Activated naive CD4-positive, alpha-beta T cell (primary cell): ENCODE measurements at places on chromosomes 6 and 20.
A peak's percentile ranks its signal among the peaks of the same experiment; 100 is the strongest.

- DNase-seq: no peak
Measured at GRCh38 chr20:23362392-23363256, 642 bp downstream of the GZF1 start.

- DNase-seq: no peak
Measured at GRCh38 chr6:109292983-109293586, 89.2 kb downstream of the CD164 start.

- DNase-seq: no peak
Measured at GRCh38 chr6:21764989-21765388, 171.4 kb downstream of the SOX4 start.

GRCh38 chr20:4956200-4956810 is 45.0 kb downstream of the SLC23A2 start:
- no peak for DNase-seq

DNA sequence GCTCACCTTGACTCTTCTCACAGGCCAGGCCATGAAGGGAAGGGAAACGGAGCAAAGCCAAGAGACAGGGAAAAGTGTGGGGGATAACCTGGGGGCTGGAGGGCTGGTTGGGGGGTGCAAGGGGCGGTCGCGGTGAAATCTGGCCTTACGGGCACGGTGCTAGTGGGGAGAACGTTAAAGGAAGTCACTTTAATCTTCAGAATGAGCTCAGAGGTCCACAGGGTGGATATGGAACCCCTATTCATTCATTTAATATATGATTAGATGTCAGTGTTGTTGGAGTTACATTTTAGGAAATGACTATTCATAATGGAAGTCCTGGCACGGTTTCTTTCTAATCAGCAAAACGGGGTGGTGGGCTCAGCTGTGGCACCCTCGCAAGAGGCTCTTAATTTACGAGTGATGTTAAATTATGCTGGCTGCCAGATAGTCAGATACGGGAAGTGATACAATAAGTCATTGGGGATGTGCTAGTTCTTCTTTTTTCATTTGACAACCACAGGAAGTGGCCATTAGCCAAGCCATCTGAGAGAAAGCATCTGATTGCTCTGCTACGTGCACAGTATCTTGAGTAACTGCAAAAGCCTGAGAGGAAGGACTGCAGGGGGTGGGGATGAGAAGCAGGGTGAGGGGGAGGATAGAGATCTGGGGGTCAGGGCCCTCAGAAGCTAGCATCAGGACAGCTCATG is 253.0 kb downstream of the QKI start:
- DNase-seq: no peak

- no peak for DNase-seq
Measured at GRCh38 chr6:161445021-161445799, 171.3 kb upstream of the AGPAT4 start.

- no peak for DNase-seq
Measured at GRCh38 chr6:139690007-139690406, 315.6 kb upstream of the CITED2 start.

- no peak for DNase-seq
Measured at GRCh38 chr6:117169064-117169665, 96.2 kb upstream of the VGLL2 start.

DNA sequence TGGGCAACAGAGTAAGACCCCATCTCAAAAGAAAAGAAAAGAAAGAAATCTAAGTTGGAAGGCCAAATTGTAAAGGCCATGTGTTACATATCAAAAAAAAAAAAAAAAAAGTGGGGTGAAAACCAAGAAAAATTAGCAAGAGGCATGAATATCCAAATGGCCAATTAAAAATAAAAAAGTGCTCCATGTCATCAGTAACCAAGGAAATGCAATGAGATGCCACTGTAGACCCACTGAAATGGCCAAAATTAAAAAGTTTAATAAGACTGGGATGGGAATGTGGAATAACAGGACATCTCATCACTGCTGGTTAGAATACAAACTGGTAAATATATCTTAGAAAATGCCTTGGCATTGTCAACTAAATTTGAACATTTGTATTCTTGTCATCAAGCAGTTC is 30.1 kb upstream of the BCLAF1 start:
- DNase-seq: no peak

GRCh38 chr6:108946695-108947094 is 98.5 kb downstream of the ARMC2 start:
- DNase-seq: no peak

- DNase-seq: peak; percentile 63
Measured at GRCh38 chr20:46117704-46118467, at the start of gene CD40. Gene CD40, plus strand, starts transcription at chr20:46118314. Its CDS starts 30 bp downstream, at chr20:46118344.

GRCh38 chr6:127923135-127923534 is 22.3 kb upstream of the THEMIS start:
- DNase-seq: no peak

DNA sequence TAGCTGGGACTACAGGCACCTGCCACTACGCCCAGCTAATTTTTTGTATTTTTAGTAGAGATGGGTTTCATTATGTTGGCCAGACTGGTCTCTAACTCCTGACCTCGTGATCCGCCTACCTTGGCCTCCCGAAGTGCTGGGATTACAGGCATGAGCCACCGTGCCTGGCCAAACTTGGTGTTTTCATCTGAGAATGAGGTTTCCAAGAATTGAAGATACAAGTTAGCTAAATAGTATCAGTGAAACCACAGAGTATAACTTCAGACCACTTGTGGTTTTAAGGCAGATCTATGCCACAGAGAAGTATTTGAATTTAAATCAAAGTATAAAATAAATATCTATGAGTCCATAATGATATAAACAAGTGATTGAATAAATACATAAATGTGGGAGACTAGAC is 70.1 kb downstream of the SLC16A10 start:
- DNase-seq: no peak

- DNase-seq: no peak
Measured at GRCh38 chr6:150841697-150842096, 23.8 kb upstream of the MTHFD1L start.

GRCh38 chr20:48156521-48156920 is 371.2 kb upstream of the SULF2 start:
- DNase-seq: no peak

GRCh38 chr20:37973059-37973910 is 60.0 kb downstream of the TTI1 start:
- no peak for DNase-seq

- no peak for DNase-seq
Measured at GRCh38 chr6:53309059-53309900, 39.5 kb downstream of the ELOVL5 start.

GRCh38 chr6:4093288-4093687 is 14.4 kb upstream of the FAM217A start:
- no peak for DNase-seq
